DND-41 (cell line): ENCODE measurements at places on chromosomes 5 and 9.
A peak's percentile ranks its signal among the peaks of the same experiment; 100 is the strongest.

GRCh38 chr5:87110721-87111120 lies 157.0 kb upstream of the RASA1 start:
- DNase-seq: no peak

DNA sequence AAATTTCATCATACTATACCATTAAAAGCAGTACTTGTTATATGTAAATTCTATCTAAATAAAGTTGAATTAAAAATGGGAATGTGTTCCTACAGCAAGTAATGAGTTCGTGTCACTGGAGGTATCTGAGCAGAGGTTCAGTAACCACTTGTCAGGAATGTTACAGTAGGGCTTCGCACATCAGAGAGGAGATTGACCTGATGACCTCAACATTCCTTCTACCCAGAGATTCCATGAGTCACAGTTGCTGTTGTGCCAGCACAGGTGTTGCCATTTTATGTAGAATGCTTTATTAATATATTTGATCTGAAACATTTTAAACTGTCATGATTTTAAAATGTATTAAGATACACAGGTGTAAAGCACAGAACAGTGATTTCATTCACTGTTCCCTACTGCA lies 60.3 kb downstream of the STX17 start:
- DNase-seq: no peak

DNA sequence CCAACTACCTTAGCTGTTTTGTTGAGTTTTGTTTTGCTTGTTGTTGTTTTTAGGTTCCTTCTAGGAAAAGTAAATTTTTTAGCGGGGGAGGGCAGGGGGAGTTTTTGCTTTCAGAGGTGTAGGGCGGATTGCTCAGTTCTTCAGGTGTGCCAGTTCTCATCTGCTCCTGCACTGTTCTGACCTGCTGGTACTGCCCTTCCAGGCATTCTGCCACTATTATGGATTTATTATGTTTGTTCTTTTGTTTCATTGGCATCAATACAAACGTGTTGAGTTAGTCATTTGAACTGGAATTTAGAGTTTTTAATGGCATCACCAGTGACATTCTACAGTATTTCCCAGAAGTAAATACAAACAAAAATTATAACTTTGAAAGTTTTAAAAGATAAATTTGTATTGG lies 26.0 kb downstream of the ERCC6L2 start:
- no peak for DNase-seq

- no peak for DNase-seq
These were observed 13.2 kb downstream of the SEMA4D start for GRCh38 chr9:89484475-89485404.

- DNase-seq: no peak
These were observed 12.0 kb upstream of the PSMB7 start for GRCh38 chr9:124427281-124427680.

DNA sequence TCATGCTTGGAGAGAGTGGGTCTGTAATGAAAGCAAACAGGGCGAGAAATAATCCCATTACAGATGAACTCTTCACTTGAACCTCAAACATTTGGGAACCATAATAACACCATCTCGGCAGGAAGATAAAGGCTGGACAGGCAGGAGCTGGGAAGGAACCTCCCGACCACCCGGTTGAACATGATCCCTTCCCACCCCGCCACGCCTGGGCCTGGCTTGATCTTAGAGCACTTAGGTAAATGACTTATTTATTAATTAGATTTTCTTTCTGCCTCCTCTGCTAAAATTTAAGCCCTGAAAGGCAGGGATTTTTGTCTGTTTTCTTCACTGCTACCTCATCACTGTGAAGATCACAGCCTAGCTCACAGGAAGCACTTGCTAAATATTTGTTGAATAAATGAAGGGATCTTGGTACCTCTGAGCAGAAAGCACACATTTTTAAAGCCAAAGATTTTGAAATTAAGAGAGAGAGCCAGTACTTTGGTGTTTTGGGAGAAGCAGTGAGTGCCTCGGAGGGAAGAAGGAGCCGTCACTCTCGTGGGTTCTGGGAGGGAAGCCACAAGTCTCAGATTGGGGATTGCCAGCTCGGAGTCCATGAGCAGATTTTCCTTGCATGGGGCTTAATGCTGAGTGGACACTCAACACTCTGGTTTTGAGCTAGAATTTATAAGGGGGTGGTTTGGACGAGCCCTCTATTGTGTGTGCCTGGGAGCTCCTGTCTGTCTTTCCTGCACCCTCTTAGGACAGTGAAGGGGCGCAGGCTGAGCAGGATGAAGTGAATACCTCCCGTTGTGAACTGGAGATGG lies 133.3 kb downstream of the MACROH2A1 start:
- DNase-seq: no peak

DNA sequence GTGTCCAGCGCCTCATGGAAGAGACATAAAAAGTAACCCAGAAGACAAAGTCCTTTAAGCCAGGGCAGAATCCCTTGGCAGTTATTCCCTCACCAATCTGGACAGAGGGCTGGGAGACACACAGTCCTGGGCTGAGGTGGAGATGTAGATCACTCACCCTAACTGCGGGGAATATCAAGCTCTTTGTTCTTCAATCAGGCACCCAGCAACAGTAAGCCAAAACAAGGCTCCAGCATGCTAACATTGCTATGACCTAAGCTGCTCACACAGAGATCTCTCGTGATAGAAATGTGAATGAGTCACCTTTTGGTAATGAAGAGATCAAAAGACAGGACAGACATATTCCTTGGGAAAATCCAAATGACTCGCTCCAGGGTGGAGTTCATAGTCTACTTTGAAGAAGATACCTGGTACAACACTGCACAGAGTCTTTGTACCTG lies 101.3 kb downstream of the FBN2 start:
- DNase-seq: no peak

GRCh38 chr9:16029796-16030363 lies 477.0 kb downstream of the CCDC171 start:
- no peak for DNase-seq

DNA sequence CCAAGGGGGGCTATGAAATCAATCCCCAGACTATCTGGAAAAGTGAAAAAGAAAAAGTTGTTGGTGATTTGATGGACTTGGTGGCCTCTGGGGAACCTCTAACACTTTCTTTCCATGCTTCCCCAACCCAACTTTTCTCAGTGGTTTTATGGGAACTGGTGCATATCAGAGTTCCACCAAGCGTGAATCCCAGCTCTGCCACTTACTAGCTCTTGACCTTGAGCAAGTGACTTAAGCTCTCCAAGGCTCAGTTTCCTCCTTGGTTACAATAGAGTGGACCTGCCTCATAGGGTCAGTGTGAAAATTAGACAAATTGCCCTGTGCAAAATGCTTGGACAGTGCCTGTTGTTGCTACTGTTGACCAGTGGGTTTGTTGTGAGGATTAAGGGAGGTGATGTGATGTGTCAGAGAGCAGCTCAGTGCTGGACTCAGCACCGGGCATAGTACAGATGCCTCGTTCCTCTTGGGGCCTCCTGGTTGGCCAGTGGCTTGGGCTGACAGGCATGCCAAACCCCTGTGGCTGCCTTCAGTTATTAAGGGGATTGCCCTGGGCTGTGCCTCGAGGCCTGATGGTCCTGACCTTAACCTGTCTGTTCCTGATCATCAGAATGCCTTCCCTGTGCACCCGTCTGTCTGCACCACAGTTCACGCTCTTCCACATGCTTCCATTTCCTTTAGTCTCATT lies 49.3 kb downstream of the COL15A1 start:
- DNase-seq: no peak

- no peak for DNase-seq
These were observed 550.0 kb upstream of the TUSC1 start for GRCh38 chr9:26228273-26228672.

DNA sequence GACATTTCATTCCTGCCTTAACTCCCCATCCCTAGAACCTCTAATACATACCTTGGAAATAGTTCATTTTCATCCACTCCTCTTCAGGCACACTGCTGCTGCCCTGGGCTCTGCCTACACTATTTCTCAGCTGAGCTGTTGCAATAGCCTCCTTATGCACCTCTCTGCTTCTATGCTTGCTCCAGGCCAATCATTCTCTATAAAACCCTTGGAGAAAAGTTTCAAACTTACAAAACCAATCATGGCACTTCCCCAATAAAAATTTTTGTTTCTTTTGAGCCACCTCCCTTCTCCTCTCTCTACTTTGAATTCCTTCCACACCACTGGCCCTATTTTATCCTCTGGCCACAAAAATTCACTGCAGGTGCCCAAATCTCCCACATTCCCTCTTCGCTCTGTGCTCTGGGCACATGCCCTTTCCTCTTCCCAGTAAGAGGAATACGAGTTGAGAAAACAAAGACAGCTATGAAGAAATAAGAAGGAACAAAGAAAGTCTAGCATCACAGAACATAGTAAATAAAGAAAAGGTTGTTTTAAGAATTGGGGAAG lies 301.4 kb downstream of the ELAVL2 start:
- DNase-seq: no peak

GRCh38 chr5:10699281-10699874 lies 61.7 kb downstream of the DAP start:
- DNase-seq: no peak

DNA sequence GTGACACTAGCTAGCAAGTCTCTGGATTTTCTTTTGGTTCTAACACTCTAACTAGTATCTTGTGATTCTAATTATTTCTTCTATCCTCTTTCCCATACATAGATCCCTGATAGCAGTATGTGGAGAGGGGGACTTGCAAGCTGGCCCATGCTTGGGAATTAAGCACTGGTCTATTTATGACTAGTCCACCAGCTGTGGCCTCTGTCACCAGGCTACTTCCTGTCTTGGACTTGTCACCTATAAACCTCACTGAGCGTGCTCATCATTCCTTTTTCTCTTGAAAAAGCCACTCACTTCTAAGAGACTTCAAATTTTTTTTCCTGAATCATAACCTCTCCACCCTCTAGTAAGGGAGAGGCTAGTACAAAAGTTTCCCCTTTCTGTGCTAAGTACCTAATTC lies 32.3 kb upstream of the MAMDC2 start:
- DNase-seq: no peak

DNA sequence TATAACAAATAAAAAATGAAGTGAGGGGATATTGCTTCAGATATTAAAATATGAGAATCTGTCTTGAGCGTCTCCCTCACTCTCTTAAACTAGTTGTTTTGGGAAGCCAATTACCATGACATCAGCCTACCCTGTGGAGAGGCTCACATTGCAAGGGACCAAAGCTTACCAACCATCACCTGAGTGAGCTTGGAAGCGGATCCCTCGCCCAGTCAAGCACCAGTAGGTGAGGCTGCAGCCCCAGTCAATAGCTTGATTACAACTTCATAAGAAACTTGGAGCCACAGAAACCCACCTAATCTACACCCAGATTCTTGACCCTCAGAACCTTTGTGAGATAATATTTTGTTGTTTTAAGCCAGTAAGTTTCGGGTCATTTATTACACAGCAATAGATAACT lies 206.2 kb downstream of the CEMIP2 start:
- no peak for DNase-seq

- no peak for DNase-seq
These were observed 103.5 kb downstream of the ACER2 start for GRCh38 chr9:19512103-19512832.

- peak; percentile 11 for DNase-seq
These were observed 173.1 kb downstream of the SYK start for GRCh38 chr9:90974643-90975245.

GRCh38 chr9:131310833-131311554 lies 21.5 kb downstream of the PLPP7 start:
- peak; percentile 78 for DNase-seq
